EH (cell line): ENCODE measurements at places on chromosomes 3 and 15.

- no peak for DNase-seq
Observed at GRCh38 chr3:41507336-41508062, 308.2 kb downstream of the CTNNB1 start.

- no peak for DNase-seq
Observed at GRCh38 chr3:25846282-25846681, 56.4 kb downstream of the OXSM start.

- peak; percentile 60 for DNase-seq
Observed at GRCh38 chr3:45929042-45929679, 14.1 kb upstream of the CXCR6 start.

- peak; percentile 59 for DNase-seq
Observed at GRCh38 chr3:29333576-29333975, 52.7 kb downstream of the RBMS3 start.

- no peak for DNase-seq
Observed at GRCh38 chr15:33467816-33468163, 157.0 kb downstream of the RYR3 start.

- no peak for DNase-seq
Observed at GRCh38 chr3:23508464-23508863, 297.3 kb upstream of the UBE2E1 start.

- no peak for DNase-seq
Observed at GRCh38 chr15:69224383-69224782, 63.9 kb downstream of the GLCE start.

DNA sequence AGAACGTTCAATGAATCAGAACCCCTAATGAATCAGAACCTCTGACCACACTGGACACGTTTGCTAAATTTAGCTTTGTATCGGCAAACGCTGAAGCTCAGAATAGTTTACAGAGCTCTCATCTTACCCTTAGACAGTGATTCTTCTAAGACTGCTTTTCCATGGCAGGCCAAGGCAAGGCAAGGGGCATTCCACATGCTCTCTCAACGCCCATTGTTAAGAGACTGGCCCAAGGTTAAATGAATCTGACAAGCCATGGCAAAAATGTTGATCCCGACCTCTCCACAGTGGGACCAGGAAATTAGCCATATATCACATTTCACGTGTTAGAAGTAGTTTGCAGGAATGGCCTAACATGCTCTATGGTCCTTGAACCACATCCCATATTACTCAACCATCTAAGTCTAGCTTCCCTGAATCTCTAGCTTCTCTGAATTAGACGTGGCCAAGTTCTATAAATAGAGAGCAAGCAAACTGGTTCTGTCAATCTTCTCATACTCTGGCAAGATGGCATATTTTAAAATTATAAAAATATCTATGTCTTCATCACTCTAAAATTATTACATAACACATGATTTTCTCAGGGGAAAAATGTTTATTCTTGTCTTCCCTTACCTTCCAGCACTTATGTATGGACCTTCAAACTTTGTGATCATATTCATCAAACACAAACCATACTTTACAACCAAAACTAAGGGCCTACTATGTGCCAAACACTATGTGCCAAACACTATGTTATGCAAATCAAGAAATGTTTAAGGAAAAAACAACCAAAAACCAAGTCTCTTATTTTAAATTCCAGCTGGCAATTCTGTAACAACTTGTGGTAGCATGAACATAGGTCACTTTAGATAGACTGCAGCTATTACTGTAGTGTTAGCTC is 54.3 kb downstream of the AAGAB start:
- DNase-seq = peak; percentile 60

DNA sequence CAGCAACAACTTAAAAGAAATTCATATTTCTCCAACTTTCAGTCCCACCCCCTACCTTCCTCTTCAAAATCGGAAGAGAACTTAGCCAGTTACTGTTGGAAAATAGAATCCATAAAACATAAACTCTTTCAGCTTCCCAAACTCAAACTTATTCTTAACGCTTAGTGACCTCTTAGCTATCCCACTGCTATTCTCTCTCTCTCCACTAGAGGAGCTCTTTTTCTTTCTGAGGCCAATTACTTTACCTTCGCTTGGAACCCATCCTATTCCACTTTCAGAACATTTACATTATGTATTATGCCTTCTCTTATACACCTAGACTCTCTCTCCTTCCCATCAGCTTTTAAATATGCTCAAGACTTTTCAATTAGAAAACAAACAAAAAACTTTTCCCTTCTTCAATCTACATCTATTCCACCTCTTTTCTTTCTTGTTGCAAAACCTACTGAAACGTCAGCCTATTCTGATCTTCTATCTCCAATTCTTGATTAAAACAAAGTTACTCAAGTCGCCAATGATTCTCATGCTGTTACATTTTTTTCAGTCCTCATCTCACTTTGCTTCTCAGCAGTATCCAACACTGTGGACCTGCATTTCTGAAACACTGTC is 13.4 kb upstream of the GHSR start:
- peak; percentile 38 for DNase-seq

DNA sequence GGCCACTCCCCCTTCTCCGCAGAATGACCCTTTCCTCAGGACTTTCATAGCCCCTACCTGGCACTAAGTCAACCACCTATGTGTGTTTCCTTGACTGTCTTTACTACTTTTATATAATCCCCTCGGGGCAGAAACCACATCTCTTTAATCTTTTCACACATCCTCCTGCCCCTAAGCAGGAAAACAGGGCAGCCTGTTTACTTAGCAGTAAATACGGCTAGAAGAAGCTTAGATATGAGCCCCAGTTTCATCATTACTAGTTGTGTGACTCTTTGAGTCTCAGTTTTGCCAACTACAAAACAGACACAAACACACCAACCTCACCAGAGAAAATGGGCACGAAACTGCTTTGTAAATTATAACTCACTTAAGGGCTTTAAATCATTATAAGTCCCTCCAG is 98.3 kb downstream of the CYP19A1 start:
- no peak for DNase-seq

DNA sequence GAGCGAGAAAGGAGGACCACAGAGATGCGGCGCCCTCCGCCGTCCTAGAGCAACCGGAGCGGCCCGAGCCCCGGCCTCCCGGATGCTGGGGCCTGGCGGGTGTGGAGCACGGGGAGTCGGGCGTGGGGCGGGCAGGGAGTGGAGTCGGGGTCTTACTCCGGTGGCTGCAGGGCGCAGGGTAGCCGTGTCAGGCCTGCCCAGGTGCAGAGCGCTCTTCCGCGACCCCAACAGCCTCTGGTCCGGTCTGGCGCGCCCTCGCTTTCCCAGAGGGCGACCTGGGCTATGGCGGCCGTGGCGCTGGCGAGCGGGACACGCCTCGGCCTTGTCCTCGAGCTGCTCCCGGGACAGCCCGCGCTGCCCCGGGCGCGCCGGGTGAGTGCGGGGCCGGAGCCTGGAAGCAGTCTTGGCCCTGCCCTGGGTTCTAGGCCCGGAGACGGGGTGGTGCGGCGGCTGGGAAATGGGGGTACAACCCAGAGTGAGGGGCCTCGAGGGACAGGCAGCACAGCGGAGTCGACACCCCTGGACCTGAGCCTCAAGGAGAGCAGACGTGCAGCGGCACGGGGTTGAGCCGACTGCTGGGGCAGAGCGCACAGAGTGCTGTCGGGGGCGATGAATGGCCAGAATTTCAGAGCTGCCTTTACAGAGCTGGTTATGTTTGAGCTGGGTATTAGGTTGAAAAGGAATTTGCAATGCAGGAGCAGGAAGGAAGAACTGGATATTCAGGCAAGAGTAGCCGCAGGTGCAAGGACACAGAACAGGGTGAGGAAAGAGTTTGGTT is at the start of gene ZNF662:
ZNF662 (plus strand) TSS at position 73 of the 778 bp plus-strand sequence. CDS start 1,973 bp downstream, outside the sequence.
- DNase-seq = peak; percentile 19

DNA sequence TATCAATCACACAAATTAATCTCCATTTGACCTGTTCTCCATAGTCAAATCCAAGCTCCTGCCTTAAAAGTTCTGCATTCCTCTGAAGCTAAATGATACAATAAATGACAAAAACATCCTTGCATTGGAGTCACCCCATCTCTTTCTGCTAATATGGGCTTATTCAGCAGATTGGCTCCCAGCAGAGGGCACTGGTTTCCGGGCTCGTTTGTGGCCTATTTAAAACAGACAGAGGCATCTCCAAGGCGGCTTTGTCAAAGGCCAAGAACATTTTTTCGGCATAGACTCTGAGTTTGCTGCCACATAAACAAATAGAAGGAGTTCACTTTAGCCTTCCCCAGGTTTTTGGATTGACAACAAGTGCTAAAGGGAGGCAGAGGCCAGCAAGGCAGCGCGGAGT is 204.4 kb upstream of the RASGRP1 start:
- DNase-seq = peak; percentile 62

- peak; percentile 28 for DNase-seq
Observed at GRCh38 chr3:110293660-110294059, 778.0 kb upstream of the NECTIN3 start.

DNA sequence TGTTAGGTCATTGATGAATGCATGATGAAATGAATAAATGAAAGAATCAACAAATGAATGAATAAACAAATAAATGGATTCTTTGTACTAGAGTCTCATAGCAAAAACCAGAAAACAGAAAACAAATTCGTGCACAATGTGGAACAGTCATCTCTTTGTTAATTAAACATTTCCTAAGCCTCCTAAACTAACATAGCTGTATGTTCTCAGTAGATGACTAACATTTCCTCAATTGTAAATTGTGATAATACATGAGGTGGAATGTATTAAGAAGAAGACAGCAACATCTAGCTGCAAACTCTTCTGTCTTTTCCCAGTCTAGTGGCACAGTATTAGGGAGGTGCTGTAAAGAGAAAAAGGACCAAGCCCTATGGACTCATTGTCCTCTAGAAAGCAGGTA is 1021.0 kb downstream of the MCTP2 start:
- peak; percentile 63 for DNase-seq
